ENCODE measurements at places on chromosomes 11 and 22. TPM values are rescaled to one million over a fixed set of nuclear protein-coding genes. Genes with fewer than 3 reads are reported as not detected.

TIGD3 gene
- 0.60 TPM for total RNA-seq

DNA sequence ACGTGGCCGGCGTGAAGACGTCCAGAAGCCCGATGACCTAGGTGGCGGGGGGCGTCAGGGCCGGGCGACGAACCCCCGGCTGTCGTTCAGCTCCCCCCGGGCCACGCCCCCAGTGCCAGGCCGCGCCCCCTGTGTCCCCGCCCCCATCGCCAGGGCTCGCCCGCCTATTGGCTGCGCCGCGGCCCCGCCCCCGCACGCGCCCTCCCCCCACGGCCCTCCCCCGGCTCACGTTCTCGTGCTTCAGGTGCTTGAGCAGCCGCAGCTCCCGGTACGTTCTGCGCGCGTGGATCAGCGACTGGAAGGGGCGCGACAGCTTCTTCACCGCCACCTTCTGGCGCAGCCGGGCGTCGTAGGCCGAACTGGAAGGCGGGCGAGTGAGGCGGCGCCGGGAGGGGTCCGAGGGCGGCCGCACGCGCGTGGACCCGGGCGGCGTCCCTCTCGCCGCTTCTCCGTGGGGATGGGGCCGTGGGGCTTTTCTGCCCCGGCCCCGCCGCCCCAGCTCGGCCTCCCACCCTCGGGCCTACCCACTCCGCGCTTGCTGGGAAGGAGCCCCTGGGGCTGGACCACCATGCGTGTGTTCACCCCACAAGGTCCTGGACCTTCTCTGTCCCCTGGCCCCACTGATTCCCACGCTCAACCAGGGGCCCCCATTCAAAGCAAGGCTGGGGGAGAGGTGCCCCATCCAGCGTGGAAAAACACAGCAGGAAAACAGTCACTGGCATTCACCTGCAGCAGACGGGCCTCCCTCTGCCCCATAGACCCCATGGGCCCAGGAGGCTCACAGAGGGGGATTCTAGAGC lies 2.4 kb downstream of the MAPK11 start:
- peaks cover 18% of the 10 kb centered on the region for H3K4me1 ChIP-seq
- peaks cover 25% of the 10 kb centered on the region for H3K27me3 ChIP-seq
- no peak overlapping the region for H3K4me3 ChIP-seq
- no peaks in the 10 kb centered on the region for H3K36me3 ChIP-seq
- no peak overlapping the region for H3K27ac ChIP-seq
- DNase-seq = peak; percentile 52

DNA sequence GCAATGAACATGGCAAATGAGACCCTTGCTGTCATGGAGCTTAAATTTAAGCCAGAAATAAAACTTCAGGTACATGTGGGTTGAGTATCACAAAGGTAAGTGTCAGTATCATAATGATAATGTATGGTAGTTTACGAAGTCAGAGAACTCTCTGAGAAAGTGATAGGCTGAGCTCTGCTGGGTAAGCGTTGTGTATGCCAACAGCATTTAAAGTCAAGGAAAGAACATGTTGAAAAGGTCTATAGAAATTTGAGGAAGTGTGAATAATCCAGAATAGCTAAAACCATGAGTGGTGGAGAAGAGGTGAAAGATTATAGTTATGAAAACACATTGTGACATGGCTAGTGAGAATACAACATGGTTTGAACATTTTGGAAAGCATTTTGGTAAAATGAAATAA lies 17.4 kb upstream of the CTSC start:
- peak overlapping the region; percentile 11 for H3K27ac ChIP-seq
- H3K4me3 ChIP-seq = no peak overlapping the region
- H3K27me3 ChIP-seq = no peaks in the 10 kb centered on the region
- peaks cover 41% of the 10 kb centered on the region for H3K4me1 ChIP-seq
- no peak for DNase-seq

SPI1 gene
- not detected for total RNA-seq

- DNase-seq = no peak
- H3K4me1 ChIP-seq = no peaks in the 10 kb centered on the region
- H3K27me3 ChIP-seq = peaks cover 2% of the 10 kb centered on the region
- no peak overlapping the region for H3K27ac ChIP-seq
These were observed 723 bp downstream of the OR51M1 start for GRCh38 chr11:5384335-5384734.

GRCh38 chr11:10908215-10908951 lies 50.5 kb upstream of the ZBED5 start:
- no peaks in the 10 kb centered on the region for H3K27me3 ChIP-seq
- peak overlapping the region; percentile 92 for H3K27ac ChIP-seq
- DNase-seq = peak; percentile 71
- H3K36me3 ChIP-seq = no peaks in the 10 kb centered on the region
- peaks cover 46% of the 10 kb centered on the region for H3K4me1 ChIP-seq
- no peak overlapping the region for H3K4me3 ChIP-seq

Data from mesothelial cell of epicardium (in vitro differentiated cells).